KBM-7 (cell line): ENCODE measurements at places on chromosomes 12 and 14.

- no peak for DNase-seq
Measured at GRCh38 chr12:40980427-40980961, 207.6 kb upstream of the PDZRN4 start.

DNA sequence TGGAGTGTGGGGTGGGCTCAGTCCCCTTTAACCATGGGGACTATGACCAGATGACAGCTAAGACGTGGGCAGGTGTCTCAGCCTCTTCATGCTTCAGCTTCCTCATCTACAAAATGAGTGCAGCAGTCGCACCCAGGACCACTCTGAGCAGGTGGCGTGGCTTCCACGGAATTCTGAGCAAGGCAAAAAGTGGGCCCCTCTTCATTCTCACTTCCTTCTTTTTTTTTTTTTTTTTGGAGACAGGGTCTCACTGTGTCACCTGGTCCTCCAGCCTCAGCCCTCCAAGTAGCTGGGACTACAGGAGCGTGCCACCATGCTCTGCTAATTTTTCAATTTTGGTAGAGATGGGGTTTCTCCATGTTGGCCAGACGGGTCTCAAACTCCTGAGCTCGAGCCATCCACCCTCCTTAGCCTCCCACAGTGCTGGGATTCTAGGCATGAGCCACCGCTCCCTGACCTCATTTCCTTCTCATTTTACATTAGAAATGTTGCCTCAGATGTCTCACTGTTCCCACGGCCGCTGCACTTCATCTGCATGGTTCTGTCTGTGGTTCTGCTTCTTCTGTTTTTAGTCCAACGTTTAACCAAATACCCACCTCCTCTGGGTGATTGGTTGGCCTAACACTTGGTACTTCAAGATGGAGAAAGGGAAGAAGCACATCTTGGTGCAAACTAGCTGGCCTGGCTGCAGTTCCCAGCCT is 41.3 kb upstream of the BCL7A start:
- DNase-seq: peak; percentile 43

DNA sequence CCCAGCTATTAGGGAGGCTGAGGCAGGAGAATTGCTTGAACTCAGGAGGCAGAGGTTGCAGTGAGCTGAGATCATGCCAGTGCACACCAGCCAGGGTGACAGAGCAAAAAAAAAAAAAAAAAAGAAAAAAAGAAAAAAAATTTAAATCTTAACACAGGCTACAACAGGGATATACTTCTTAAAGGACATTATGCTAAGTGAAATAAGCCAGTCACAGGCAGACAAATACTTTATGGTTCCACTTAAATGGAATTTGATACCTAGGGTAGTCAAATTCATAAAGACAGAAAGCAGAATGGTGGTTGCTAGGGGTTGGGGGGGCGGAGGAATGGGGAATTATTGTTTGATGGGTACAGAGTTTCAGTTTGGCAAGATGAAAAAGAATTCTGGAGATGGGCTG is 14.8 kb upstream of the PPTC7 start:
- no peak for DNase-seq

DNA sequence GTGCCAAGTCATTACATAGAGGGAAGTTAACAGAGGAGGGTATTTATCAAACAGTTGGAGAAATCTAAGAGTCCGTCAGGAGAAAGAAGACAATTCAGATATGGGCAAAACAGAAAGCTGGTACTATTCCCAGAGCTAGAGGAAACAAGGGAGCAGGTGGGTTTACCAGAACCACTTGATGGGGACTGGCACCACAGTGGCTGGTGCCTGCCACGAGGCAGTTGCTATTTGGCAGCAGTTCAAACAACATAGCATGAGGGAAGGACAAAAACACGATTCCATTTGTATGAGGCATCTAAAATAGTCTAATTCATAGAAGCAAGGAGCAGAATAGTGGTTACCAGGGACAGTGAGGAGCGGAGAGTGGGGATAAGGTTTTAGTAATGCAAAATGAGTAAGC is 24.6 kb upstream of the KLRD1 start:
- no peak for DNase-seq

DNA sequence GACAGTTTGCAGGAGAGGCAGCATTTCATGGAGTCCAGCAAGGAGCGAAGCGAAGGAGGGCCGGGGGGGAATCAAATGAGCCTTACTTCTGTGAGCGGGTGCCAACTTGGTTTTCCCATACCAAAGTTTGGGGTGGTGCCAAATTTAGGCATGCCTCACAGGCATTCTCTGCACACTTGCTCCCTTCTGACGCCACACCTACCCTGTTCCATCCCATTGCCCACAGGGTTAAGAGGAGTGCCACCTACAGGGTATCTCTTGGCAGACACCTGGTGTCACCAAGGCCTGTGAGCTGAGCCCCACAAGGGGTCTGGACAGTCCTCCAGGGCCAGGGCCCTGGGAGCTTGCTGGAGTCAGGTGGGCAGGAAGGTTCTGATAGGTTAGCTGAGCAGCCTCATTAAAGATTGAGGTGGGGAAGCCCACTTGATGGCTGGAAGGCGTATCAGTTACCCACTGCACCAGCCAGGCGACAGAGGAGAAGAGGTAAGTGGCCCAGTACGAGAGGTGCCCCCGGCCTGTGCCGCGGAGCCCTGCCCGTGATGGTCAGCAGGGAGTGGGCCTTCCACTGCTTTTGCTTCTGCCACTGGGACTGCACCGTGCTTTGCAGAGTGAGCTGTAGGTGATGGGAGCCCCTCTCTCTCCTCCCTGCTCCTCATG is 45.2 kb downstream of the DEGS2 start:
- no peak for DNase-seq

GRCh38 chr14:33350366-33350990 is 411.8 kb downstream of the NPAS3 start:
- DNase-seq: no peak

DNA sequence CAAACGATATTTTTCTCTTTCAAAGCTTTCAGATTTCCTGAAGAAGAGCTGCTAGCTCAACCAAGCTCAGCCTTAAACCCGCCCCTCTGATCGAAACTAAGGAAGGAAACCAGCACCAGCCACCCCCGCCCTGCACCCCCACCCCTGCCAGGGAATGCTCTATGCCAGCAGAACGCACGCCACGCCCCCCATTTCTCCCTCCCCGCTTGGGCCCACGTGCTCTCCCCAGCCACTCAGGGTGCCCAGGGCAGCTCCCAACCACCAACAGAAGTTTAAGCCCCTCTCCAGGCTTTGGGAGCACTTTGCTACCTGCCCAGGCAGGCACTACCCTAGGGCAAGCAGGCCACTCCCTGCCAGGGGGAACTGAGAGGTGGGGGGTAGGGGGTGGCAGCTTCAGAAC is 18.8 kb upstream of the KRT78 start:
- DNase-seq: no peak

- DNase-seq: peak; percentile 42
Measured at GRCh38 chr14:100902295-100903133, 1.0 kb downstream of the RTL1 start.
